ENCODE measurements at places on chromosomes 2 and 18.

DNA sequence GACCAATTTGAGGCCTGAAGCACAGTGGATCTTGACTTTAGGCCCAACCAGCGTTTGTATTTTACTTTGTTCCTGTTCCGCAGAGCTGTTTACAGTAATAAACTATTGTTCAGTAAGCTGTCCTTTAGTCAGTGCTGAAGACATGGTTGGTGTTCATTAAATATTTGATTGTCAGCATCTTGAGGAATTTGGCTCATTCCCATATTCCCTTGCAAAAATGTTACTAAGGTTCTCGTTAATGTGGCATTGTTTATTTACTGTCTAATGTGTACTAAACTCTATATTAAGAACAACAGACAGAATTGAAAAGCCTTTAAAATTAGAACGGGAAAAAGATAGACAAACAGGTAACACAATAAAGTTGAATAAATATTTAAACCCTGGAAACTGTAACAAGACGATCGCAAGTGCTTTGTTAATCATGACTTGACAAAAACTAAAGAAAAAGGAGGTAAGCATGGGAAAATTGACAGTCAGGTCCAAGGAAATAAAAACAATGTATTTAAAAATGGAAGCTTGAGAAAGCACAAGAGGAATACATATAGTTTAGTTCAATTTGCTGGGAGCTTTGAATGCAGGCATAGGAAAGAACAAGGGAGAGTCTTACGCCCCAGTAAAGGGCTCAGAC lies 1060.8 kb upstream of the CRIM1 start:
- peak; percentile 79 for DNase-seq

- DNase-seq, result no peak
Measured at GRCh38 chr2:197442857-197443256, 8.0 kb upstream of the SF3B1 start.

DNA sequence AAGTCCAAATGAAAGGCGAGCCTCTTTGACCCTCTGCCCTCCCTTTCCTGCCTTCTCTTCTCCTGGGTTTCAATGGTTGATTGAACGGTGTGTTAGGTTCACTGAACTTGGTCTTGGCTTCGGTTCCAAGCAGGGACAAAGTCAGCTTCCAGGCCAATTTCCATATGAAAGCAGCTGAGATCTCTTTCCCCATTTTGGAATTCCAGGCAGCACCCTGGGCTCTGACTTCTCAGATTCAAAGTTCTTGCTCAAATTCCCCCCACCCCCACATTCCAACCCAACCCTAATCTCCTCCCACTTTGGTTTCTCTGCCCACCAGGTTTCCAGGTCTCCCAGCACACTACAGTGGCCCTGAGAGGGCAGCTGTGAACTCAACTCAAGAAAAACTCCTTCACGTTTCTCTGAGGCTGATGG lies 231.0 kb downstream of the INSIG2 start:
- no peak for DNase-seq

GRCh38 chr2:26300234-26300925 lies 45.6 kb upstream of the SELENOI start:
- no peak for DNase-seq

DNA sequence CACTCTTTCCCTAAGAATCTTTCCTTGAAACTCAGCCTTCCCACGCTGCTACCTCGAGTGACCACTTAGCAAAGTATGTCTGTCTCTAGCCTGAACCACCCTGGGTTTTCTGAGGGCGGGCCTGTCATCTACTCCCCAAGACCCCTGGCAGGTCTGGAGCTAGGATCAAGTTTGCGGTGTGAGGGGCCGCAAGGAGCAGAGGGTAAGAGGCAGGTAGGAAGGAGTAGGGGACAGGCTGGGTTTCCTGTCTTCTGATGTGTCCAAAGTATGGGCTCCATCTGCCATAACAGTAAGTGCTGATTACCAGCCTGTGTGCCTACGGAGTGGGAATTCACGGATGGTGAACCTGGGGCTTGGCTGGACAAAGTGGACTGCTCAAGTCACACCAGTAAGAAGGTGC lies 25.4 kb downstream of the ZFP36L2 start:
- DNase-seq, result no peak

GRCh38 chr2:145411493-145411892 lies 891.6 kb upstream of the ZEB2 start:
- no peak for DNase-seq

DNA sequence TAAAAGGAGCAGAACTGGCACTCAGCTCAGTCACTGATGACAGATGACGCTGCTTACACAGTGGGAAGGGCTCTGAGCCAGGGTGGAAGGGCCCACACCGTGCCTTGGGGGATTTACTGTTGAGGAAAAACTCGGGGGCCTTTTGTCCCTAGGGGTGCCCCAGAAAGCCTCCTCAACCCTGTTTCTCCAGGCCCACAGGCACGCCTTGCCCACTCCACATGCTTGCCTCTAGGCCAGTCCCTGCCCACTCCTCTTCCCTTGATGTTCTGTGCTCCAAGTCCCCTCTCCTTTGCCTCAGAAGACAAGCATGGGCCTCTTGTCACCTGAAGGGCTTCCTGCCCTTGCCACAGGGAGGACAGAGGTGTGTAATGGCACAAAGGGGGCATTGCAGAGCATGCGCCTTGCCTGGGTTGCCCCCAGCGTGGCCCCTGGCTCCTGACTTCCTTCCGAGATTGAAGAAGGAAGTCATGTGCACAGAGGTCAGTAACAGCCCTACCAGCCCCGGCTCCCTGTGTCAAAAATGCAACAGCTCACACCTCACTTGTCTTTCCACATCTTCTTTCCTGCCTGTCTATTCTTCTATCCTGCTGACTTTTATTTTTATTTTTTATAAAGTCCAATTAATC lies 65.1 kb downstream of the LIPG start:
- DNase-seq, result no peak

- no peak for DNase-seq
Measured at GRCh38 chr2:10425699-10426098, 22.4 kb downstream of the ODC1 start.

- no peak for DNase-seq
Measured at GRCh38 chr2:236798491-236798890, 228.9 kb downstream of the ACKR3 start.

GRCh38 chr2:241692448-241692847 lies 5.8 kb upstream of the DTYMK start:
- no peak for DNase-seq

DNA sequence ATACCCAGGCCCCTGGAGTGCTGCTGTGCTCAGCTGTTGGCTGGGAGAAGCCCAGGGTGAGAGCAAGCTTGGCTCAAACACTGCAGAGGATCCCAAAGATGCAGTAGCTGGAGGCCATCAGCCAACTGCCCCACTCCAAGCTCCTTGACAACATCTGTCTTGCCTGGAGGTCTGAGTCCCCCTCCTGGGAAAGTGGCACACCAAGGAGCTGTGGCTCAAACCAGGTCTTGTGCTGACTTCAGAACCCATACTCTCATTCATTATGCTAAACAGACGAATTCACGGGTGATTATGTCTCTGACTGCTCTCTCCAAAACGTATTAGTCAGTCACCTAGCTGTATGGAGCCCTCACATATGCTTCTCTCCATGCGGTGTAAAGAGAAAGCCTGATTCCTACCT lies 206.1 kb downstream of the TTC32 start:
- no peak for DNase-seq

GRCh38 chr18:3153107-3153704 lies 66.6 kb downstream of the MYOM1 start:
- peak; percentile 79 for DNase-seq

GRCh38 chr2:65159906-65160305 lies 30.0 kb upstream of the RAB1A start:
- no peak for DNase-seq

- no peak for DNase-seq
Measured at GRCh38 chr2:23544589-23545295, 159.8 kb downstream of the KLHL29 start.

DNA sequence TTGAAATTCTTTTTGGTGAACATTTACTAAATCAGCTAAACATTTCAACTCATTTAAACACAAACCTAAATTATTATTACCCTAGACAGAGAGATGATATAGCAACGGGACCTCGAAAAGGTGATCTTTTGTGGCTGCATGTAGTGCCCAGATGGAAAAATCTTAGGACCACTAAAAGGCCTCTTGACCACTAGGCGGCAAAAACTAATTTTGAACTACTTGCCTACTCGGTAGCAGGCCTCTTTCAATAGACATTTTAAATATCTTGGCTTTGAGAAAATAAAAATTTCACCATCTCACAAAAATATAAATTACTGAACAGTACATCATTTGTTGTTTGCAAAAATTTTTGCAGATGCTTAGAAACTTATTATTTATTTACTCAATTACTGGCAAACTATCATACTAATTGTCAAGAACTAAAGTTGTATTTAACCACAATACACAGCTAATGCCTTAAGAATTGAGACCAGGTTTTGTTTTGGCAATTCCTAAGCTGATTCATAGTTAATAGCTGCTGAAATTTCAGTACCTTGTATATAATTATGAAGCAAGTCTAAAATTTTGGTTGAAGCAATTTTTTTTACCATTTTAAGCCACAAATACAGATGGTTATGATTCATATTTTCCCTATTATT lies 9.4 kb downstream of the COL3A1 start:
- peak; percentile 6 for DNase-seq

DNA sequence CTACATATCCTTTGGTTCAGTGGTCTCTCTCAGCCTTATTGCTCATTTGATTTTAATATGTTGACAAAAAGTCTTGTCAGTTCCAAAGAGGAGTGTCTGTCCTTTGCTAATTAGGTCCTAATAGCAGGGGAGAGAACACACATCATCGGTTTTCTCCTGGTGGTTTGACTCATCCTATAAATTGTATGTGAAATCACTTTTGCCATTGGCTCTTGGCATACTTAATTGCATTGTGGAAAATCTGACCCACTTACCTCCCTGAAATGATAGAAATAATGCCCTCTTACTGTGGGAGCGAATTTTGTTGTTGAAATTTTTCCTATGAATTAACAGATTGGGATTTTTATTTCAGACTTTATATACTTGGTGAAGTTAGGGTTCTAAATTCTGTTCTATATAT lies 58.3 kb downstream of the MTCL1 start:
- no peak for DNase-seq

DNA sequence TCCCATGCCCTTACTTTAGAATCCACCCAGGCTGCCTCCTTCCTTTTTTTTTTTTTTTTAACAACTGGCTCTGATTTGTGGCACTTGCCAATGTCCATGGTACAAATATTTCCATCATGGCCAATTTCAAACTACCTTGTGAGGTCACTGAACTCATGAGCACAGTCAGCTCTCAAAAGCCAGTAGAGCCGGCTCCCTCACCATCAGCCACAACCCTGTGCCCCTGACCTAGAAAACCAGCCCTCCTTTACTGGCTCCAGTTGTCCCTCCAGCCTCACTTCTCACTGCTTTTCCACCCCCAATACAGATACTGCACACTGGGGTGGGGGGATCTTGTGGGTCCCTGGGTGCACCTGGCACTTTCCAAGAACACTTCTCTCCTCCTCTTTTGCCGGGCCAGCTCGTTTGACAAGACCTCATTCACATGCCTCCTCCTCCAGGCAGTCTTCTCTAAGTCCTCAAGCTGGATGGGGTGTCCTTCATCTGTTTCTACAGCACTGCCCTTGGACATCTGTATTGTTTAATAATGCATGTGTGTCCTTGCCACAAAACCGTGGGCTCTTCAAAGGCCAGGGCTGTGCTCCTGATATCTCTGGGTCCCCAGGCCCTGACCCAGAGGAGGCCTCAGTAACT lies 35.5 kb downstream of the SDC1 start:
- no peak for DNase-seq

GRCh38 chr2:200962811-200963123 lies 693 bp downstream of the ORC2 start:
- no peak for DNase-seq

- no peak for DNase-seq
Measured at GRCh38 chr2:134261398-134262131, 7.7 kb downstream of the MGAT5 start.

DNA sequence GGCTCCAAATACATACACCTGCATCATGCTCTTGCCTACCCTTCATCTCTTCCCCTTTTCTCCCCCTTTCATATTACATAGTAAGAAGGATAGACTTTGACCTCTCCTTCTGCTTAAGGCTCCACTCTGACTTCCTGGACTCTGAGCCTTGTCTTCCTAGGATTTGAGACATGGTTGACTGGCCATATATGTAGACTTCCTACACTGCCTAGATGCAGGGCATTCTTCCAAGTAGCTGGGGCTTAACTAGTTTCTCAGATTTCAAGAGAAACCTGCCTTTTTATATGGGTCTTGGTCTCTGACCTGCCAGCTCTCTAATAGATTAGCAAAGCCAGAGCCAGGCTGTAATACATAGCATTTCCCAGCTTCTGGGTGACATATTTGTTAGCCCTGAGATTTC lies 35.4 kb upstream of the CYP26B1 start:
- DNase-seq, result no peak

DNA sequence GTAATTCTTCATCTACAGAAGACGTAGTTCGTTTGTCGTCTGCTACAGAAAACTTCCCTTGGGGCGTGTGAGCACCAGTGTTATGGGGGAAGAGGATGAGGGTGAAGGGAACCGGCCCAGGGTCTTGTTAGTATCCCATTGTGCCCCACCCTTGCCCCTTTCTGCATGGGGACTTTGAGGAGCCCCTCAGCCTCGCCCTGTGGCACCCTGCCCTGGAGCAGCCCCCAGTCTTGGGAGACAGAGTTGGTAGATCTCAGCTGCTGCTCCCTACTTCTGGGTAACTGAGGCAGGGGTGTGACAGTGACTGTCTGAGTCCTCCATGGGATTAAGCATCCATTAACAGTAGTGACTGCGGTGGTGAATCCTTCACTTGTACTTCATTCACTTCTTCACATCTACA lies 50.1 kb downstream of the RNF144A start:
- no peak for DNase-seq

- no peak for DNase-seq
Measured at GRCh38 chr2:166404831-166405568, 29.3 kb upstream of the SCN9A start.

- no peak for DNase-seq
Measured at GRCh38 chr2:9767656-9768281, 75.5 kb upstream of the TAF1B start.

DNA sequence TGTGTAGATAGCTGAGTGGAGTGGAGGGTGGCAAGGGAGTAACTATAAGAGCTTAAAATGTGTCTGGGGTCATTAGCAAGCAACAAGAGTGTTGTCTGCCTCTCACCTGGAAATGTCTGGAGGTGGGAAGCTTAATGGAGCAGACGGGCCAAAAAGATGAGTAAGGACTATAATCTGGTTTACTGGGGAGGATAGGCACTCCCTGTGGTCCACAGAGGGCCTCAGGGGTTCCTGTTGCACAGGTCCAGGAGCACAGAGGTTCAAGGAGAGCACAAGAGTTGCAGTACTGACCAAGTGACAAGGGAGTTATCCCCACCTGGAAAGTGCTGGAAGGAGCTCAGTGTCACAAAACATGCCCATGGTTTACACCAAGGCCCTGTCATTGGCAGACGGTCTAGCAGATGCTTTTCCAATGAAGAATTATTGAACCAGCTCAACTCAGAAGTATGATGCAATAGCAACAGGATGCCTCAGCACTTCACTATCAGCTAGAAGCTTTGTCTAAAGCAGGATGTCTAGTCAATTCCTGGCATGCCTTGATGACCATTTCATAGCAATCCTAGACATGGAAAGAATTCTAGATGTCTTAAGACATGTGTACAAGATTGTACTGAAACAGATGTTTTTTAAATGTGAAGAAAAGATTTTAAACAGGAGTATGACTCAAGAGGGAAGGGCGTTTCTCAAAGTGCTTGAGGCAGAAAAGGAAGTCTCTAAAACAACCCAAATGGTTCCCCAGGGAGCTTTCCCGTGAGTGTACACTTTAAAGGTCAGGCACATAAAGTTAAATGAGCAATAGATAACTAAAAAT lies 62.9 kb upstream of the SERPINE2 start:
- DNase-seq, result no peak

GRCh38 chr2:65043001-65043400 lies 13.2 kb upstream of the CEP68 start:
- no peak for DNase-seq

GRCh38 chr2:174176898-174177297 lies 71.4 kb downstream of the OLA1 start:
- DNase-seq, result no peak
